ENCODE measurements at places on chromosomes 7 and 10.

GRCh38 chr7:70334871-70335270, 736.6 kb downstream of the AUTS2 start:
- DNase-seq, result no peak

GRCh38 chr7:144384555-144385245, 18.8 kb downstream of the NOBOX start:
- no peak for DNase-seq

DNA sequence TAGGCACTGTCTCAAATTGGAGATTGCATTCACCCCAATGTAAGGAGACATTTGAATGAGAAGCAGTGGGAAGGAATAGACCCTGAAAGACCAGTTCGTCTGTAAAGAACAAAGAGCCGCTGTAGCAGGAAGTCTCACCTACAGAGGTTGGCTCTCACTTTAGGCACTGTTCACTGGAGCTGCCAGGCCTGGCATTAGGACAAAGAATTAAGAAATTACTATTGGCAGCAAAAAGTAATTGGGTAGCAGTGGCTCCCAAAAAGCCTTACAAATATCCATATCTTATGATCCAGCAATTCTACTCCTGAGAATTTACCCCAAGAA, 10.5 kb upstream of the TEX36 start:
- DNase-seq, result no peak

- DNase-seq, result no peak
Observed at GRCh38 chr7:8141070-8141469, 120.9 kb downstream of the ICA1 start.

GRCh38 chr10:107579970-107580369, 415.5 kb upstream of the SORCS1 start:
- DNase-seq, result no peak

DNA sequence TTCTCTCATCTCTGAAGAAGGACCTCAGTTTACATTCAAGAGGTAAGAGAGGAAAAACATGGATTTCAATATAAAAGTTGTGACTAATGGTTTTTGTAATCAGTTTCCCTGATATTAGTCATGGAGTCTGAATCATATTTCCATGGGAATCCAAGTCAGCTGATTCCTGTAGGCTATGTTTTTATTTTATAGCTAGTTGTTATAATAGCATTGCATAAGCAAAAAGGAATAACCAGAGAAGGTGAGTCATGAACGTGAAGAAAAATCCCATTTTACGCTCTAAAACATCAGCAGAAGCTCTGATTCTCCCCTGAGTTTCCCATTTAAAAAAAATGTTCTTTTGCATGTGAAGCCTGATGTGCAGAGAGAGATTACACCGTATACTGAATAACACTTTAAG, 299.3 kb downstream of the SFMBT2 start:
- no peak for DNase-seq

- no peak for DNase-seq
Observed at GRCh38 chr10:73653701-73654100, 2.1 kb downstream of the SYNPO2L start.

Data from ecto neural progenitor cell (in vitro differentiated cells).